ENCODE measurements at places on chromosomes 11 and 22.

- no peak for DNase-seq
Measured at GRCh38 chr22:35312198-35313059, 12.7 kb downstream of the TOM1 start.

- DNase-seq, result no peak
Measured at GRCh38 chr11:117258576-117258975, 26.1 kb downstream of the RNF214 start.

GRCh38 chr11:106514706-106515105, 437.2 kb downstream of the AASDHPPT start:
- no peak for DNase-seq

GRCh38 chr11:64355078-64355940, 3.7 kb upstream of the RPS6KA4 start:
- DNase-seq, result peak; percentile 62

GRCh38 chr11:111930472-111930871, 6.7 kb upstream of the DIXDC1 start:
- DNase-seq, result no peak

- no peak for DNase-seq
Measured at GRCh38 chr11:415640-416041, 842 bp upstream of the SIGIRR start.

DNA sequence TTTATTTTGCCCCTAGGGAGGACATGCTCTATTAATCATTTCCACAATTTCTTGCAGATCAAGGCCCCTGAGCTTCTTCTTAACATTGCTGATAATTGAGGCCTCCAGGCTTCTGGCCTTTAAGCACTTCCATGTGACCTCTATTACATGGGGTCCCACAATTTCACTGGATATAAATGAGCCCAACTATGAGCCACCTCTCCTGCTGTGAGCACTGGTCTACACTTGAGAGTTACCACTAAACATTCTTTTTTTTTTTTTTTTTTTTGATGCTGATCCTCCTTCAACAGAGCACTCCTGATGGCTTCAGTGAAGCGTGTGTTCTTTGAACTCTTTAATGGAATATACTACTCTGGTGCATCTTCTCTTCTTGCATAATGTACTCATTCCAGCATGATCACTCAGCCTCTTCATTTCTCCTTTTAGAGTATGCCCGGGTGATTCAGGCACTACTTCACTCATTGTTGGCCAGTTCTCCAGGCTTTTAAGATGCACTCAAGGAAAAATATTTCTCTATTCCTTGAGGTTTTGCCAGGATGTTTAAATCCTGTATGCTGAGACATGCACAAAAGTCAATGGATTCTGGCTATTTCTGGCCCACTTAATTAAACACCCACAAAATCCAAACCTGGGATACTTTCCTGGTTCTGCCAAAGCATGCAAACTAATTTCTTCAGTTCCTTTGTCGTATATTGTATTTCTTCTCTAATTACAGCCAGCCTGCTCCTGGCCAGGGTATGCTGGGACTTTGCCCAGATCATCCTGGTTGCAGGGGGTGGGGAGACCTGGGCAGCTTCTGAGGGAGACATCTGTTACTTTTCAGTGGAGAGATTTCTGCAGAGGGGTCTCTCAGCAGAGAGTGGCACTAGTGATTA, 257.8 kb upstream of the LUZP2 start:
- peak; percentile 7 for DNase-seq

GRCh38 chr11:117505285-117505970, 177.8 kb downstream of the CEP164 start:
- no peak for DNase-seq

DNA sequence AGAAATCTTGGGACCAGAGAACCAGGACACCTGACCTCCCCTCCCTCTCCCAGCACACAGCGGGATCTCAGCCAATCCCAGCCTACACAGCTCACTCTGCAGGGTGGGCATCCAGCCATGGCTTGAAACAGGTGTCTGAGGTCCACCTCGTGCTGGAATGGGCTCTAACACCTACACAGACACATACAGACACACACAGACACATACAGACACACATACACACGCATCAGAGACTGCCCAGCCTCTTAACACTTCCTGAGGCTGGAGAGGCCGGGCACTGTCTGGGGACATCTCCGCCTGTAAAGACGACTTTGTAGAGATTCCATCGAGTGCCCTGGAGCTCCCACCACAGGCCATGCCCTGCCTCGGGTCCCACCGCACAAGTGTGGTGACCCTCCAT, 36.7 kb downstream of the CAPN1 start:
- no peak for DNase-seq

DNA sequence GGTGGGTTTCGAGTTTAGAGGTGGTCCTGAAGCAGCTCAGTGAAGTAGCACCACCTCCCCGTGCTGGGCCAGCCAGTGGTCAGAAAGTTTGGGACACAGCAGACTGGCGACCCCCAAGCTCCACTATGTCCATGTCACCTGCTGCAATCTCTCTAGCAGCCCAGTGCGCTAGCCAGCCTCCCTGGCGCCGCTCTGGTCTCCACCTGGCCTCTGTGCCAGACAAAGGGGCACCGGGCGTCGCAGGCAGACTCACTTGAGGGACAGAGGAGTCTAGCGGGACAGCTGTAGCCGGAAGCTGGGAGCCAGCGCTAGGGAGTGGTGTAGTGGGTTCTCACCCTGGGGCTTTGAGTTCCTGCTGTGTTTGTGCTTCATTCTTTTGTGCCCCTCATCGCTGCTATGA, 25.5 kb downstream of the MYBPC3 start:
- no peak for DNase-seq

- DNase-seq, result no peak
Measured at GRCh38 chr11:96095884-96096303, 172.0 kb upstream of the MTMR2 start.

DNA sequence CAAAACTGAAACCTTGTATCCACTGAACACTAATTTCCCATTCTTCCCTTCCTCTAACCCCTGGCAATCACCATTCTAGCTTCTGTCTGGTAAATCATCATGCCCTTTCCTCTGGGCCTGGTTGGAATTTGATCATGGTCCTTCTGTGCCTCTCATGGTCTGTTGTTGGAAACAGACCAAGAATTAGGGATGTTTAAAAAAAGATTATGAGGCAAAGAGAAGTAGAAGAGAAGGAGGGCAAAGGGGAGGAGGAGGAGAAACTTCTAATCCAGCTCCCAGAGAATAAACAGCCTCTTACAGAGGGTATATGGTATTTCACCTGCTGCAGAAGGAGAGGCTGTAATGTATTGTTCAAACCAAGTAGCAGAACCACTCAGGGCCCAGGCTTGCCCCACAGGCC, 10.6 kb downstream of the BCO2 start:
- no peak for DNase-seq

DNA sequence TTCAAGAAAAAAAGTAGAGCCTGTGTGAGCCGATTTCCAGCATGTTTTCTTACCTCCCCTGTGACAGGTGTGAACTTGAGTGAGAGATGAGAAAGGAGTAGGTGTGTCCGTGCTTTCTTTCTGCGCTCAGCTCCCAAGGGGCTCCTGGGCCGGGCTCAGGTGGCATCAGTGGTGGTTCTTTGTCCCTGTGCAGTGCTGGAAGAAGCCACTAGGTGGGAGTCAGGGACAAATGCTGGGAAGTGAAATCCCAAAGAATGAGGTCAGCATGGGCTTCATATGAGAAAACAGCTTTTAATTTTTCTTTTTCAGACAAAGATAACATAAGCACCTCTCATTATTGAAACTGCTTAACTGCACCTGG, 57.8 kb downstream of the PPFIBP2 start:
- DNase-seq, result peak; percentile 75

- DNase-seq, result no peak
Measured at GRCh38 chr11:95800438-95800837, 10.1 kb downstream of the CEP57 start.

- no peak for DNase-seq
Measured at GRCh38 chr11:40683010-40683409, 776.4 kb downstream of the LRRC4C start.

DNA sequence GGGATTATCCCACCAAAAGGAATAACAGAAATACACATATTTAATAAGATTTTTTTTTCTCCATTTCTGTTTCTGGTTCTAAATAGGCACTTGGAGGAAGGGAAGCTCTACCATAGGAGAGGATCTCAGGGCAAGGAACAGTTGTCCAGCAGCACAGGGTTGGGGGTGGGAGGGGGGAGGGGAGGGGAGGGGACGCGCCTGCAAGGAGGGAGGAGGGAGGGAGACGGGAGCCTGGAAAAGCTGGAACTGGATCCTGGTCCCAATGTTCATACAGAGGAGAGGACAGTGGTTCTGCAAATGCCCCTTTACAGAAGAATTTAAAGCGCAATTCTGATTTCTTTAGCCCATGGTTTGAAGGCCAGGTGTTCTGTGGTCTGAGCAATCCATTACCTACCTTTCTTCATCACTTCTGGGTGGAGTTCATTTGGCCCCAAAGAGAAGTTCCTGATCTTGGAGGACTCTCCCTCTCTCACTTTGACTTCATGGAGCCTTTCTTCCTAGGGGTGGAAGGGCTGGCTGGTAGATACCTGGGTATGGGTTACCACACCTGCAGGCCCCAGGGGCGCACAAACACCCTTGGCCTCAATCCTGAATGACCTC, 348.9 kb upstream of the NCAM1 start:
- no peak for DNase-seq

DNA sequence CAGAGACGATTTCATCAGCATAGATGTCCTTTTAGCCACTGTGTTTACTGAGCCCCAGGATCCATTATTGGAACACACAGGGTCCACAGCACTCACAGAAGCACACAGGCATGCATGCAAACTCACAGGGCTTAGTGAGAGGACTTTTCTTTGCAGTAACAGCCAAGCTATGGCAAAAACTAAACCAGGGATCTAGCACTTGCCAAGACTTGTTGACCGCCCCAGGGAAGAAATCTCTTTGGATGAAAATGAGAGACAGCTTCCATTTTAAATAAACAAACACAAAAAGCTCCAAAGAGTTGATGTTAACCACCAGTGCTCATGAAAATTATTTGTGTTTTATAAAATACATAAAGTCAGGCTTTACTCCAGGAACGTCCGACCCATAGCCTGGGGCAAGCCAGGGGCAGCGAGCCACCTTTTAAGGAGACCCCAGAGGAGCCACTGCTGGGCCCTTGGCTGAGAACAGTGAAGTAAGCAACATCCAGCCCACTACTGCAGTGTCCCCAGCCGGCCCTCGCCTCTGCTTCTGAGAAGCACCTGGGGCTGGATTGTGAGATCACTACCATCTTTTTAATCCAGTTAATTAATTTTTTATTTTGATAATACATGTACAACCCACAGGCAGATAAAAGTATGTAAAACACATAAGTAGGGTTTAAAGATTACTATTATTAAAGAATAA, 22.0 kb upstream of the TFIP11 start:
- no peak for DNase-seq

DNA sequence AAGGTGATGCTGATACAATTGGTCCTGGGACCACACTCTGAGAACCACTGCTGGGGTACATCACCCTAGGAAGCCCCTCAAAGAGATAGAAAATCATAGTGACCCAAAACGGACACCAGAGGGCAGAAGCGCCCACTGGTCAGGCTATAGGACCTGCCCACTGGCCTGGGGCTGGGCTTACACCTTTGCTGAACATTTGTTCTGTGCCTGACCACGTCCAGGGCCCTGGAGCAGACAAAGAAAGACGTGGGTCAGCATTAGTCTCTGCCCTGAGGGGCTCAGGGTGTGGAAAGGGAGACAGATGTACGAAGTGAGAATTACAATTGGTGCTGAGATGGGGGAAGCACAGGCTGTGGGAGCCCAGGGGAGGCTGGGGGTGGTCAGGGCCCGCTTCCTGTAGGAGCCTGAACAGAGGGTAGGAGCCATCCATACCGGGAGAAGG, 14.4 kb upstream of the SERPINH1 start:
- peak; percentile 9 for DNase-seq

GRCh38 chr11:128694618-128695481, 978 bp downstream of the FLI1 start:
- DNase-seq, result no peak

DNA sequence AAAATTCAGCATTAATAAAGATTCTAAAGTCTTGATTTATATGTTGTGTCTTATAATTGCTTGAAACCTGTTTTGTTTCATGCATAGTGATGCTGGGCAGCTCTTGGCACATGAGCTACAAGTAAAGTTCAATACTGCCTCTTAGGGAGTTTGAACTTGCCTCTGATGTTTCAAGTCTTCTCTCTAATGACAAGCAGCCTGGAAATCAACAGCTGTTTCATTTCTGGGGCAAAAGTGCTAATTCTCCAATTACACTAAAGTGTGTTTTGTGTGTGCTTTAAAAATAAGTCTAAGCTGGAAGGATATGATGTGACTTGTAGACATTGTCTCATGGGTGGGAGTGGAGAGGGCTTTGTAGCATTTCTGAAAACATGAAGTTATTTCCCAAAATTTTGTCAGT, 23.7 kb upstream of the SESN3 start:
- no peak for DNase-seq

- no peak for DNase-seq
Measured at GRCh38 chr22:44293034-44293433, 19.7 kb downstream of the SHISAL1 start.

DNA sequence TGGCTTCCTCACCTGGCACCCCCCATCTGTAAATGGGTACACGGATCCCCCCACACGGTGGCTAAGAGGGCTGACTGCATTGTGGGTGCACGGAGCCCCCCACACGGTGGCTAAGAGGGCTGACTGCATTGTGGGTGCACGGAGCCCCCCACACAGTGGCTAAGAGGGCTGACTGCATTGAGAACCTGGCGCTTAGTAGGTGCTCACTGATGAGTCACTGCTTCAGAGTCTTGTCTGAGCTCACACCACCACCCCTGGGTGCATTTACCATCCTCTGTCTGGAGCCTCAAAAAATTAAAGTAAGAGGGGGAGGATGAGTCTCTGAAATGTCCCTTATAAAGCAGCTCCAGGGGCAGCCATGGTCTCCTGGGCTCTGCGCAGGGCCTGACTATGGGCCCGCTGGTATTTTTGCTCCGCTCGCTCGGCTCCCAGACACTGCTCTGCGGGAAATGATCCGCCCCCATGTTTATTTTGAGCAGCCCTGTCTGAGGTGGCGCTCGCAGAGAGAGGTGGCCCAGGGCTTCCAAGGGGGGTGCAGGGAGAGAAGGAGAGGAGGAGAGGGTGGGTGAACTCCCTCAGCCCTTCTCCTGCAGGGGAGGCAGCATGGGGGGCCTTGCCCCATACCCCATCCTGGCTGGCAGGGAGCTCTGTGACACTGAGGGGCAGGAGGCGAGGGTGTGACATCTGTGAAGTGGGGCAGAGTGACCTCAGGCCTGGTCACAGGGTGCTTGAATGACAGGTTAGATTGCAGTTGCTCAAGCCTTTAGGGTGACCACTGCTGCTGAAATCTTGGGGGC, 82.6 kb downstream of the CACNA1I start:
- no peak for DNase-seq

- no peak for DNase-seq
Measured at GRCh38 chr11:88480223-88480622, 142.7 kb upstream of the CTSC start.

- no peak for DNase-seq
Measured at GRCh38 chr11:43856993-43857392, 23.6 kb upstream of the ALKBH3 start.
